T-helper 22 cell (primary cell): ENCODE measurements at places on chromosomes 2 and 18.

DNA sequence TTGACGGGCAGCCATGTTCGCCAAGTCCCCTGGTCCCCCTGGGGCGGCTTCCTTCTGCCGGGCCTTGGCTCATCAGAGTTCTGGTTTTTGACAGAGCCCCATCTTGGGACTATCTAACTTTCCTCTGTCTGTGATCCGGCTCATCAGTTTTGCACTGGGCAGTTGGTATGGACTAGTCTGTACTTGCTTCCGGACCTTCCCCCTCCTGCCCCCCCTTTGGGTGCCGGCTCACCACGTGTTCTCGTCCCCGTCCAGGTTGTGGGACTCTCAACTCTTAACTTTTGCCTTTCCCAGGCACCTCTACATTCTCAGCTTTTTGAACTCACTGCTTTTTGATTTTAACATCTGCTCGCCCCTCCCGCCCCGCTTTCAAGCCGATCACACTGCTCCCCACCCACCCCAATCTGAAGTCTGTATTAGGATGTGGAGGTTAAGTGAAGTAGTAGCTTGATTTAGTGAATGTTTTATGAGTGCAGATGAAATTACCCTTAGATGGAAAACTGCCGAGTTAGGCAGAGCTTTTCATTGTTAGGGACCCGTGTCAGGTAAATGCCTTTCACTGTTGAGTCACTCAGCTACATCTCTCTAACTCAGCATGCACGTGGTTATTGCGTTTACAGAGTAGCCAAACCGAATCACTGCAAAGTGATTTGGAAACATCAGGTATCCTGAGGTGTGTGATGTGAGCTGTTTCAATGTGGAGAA, 874 bp downstream of the WDR43 start:
- DNase-seq, result no peak

DNA sequence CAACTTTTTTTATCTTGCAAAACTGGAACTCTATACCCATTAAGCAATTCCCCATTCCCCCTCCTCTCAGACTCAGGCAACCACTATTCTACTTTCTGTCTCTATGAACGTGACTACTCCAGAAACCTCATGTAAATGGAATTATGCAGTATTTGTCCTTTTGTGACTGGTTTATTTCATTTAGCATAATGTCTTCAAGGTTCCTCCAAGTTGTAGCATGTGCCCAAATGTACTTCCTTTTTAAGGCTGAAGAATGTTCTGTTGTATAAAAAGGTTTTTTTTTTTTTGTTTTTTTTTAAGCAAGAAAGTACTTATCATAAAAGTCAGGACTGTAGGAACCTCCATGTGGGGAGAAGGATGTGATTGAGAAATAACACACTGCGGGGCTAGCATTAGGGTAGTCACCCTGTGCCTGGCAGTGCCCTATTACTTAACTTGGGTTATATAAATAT, 262.9 kb upstream of the FBXO11 start:
- DNase-seq, result no peak

DNA sequence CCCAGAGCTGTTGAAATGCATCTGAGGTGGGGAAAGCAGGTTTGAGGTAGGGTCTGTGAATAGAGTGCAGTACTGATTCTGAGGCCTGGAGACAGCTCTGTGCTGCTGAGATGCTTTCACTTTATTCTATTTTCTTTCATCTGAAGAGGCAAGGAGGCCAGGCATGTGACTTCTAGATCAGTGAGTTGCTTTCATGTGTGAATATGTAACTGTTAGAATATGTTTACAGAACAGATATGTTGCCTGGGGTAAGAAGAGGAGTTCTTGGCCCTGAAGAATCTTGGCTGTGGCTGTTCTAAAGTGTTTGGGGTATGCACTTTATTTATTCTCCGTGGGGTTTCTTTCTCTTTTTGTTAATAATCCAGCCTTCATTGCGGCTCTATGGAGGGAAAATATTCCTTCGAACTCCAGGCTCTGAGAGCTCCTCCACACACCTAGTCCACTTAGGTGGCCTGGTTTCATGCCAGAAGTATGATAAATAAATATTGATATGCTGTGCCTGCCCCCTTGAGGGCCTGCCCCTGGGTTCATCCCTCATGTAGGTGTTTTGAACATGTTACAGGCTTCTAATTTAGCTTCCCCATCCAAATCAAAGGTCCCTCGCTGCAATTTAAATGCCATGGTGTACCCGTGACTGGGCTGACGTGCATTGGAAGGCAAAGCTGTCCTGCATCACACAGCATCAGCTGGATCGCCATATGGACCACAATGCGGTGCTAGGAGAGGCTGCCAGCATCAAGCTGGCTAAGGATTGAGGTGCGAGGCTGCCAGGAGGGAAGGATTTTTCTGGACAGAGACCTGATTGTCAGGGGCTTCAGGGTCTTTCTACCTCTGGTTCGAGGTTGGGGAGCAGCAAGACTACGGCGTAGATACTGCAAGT, 102.9 kb downstream of the PRKCE start:
- no peak for DNase-seq

- no peak for DNase-seq
Observed at GRCh38 chr2:92072461-92073035, 2798.7 kb upstream of the TEKT4 start.

DNA sequence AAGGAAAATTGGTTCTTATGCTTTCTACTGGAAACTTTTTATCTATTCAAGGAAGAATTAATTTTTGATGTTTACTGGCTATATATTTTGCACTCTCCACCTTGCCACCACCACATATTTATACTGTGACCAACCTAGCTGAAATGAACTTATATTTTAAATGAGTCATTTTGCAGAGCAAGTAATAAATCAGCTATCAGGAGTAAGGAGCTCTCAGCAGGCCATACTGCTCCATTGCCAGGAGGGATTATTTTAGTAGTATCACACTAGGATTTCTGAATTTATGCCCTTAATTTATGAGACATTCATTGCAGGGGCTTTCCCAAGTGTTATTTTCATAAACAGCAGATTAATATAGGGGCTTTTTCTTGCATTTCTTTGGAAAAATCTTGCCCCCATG, 125.8 kb upstream of the CYP1B1 start:
- no peak for DNase-seq
